ENCODE measurements at places on chromosomes 1 and 21.

- peak; percentile 77 for DNase-seq
These were observed 19.1 kb downstream of the OPTC start for GRCh38 chr1:203512848-203513584.

GRCh38 chr1:165408518-165408917, 36.4 kb downstream of the RXRG start:
- DNase-seq: no peak

DNA sequence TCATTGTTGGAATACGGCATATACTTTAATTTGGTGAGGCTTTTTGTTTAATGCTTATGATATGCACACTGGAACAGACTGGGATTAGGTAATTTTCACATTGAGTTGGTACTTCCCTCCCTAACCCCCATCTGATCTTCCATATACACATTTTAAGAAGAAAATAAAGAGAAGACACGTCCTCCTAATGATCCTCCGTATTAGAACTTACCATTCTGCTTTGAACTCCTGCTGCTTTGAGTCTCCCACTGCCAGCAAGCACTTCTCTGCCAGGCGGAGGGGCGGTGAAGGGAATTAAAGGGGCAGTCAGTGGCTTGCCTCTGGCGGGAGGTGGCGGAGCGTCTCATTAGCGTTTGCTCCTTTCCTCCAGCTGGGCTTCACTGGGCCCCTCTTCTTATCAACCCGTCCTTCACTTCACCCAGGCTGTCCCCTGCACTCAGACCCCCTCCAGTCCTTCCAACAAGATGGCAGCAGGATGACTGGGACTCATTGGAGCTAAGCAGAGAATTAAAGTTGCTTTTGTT, 433.4 kb downstream of the KIF26B start:
- DNase-seq: no peak

DNA sequence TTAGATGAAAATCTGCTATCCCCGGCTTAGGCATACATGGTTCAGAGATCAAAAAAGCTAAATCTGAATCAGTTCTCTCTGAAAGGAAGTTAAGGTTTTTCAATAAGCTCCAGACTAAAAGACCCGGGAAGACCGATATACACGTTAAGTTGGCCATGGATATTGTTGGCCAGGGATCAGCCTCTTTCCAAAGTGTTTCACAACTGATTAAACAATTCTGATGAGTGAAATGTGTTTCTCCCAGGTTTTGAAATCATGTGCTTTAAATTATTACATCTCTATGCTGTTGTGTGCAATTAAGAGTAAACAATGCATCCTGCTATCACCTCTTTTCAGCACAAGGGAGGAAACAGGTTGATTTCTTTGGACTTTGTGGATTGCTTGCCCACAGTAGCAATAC, 23.7 kb upstream of the GNG12 start:
- DNase-seq: no peak

GRCh38 chr1:198892065-198892464, 253.2 kb downstream of the PTPRC start:
- DNase-seq: no peak

GRCh38 chr21:36388835-36389234, 3.6 kb downstream of the CHAF1B start:
- DNase-seq: no peak

Measured in RWPE2 (cell line).